ENCODE measurements at places on chromosomes 3 and 15.

- H3K4me3 ChIP-seq = no peak overlapping the region
- DNase-seq = no peak
- H3K27ac ChIP-seq = no peak overlapping the region
- no peaks in the 10 kb centered on the region for H3K36me3 ChIP-seq
- no peaks in the 10 kb centered on the region for H3K4me1 ChIP-seq
Observed at GRCh38 chr3:125683067-125683829, 88.0 kb upstream of the OSBPL11 start.

GRCh38 chr3:102169915-102170479 is 264.8 kb upstream of the ZPLD1 start:
- H3K27me3 ChIP-seq = no peaks in the 10 kb centered on the region
- DNase-seq = no peak
- no peak overlapping the region for H3K27ac ChIP-seq
- H3K4me3 ChIP-seq = no peak overlapping the region
- H3K4me1 ChIP-seq = no peaks in the 10 kb centered on the region
- H3K36me3 ChIP-seq = no peaks in the 10 kb centered on the region

GRCh38 chr3:191294291-191294690 is 34.9 kb upstream of the CCDC50 start:
- no peaks in the 10 kb centered on the region for H3K27me3 ChIP-seq
- no peak for DNase-seq
- no peak overlapping the region for H3K27ac ChIP-seq
- no peak overlapping the region for H3K4me3 ChIP-seq

DNA sequence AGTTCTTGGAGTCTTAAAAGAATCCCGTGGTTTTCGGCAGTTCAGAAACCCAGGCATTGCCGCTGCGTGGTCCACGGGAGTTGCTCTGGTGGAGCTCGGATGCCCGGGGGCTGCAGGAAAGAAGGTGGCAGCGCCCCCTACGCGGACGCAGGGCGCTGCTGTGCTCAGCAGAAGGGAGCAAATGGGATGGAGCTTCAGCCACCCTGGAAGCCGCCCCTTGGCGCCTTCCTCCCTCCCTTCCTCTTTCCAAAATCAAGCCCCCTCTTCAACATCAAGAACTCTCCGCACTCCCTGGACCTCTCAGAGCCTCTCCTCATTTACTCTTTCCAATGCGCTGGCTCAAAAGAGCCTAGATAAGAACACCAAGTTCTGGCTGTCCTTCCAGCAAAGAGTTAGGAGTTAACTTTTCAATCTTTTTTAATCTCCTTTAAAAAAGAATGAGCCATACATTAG is 880 bp upstream of the CHRNA7 start:
- no peak for DNase-seq
- peak overlapping the region; percentile 58 for H3K4me3 ChIP-seq
- no peaks in the 10 kb centered on the region for H3K4me1 ChIP-seq
- no peaks in the 10 kb centered on the region for H3K36me3 ChIP-seq
- H3K27me3 ChIP-seq = peaks cover 20% of the 10 kb centered on the region
- no peak overlapping the region for H3K27ac ChIP-seq
